Stimulated activated CD4-positive, alpha-beta T cell treated with anti-CD3 and anti-CD28 coated beads, Interleukin-4, amount 100 ng/mL, for 24 hours (primary cell): ENCODE measurements at places on chromosomes 3 and 15.

DNA sequence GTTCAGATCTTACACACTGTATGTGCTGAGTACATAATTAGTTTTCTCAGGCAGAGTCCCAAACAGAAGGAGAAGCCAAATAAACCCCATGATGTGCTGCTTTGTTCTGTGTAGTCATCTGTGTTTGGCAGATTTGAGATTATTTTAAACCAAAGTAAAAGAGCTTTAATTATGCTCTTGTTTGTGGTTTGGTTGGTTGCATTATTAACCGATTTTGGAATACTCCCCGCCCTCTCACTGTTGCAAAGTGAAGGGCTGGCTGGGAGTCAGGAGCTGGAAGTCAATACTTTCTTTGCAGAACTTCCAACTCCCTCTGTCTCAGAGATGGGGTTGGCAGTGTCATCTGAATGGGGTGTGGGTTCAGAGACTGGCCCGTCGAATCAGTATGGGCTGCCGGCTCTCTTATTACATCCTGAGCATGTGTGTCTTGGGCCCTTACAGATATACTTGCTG lies 34.4 kb downstream of the SLCO3A1 start:
- no peak for DNase-seq

GRCh38 chr3:12822725-12823373 lies 18.5 kb downstream of the RPL32 start:
- no peak for DNase-seq

DNA sequence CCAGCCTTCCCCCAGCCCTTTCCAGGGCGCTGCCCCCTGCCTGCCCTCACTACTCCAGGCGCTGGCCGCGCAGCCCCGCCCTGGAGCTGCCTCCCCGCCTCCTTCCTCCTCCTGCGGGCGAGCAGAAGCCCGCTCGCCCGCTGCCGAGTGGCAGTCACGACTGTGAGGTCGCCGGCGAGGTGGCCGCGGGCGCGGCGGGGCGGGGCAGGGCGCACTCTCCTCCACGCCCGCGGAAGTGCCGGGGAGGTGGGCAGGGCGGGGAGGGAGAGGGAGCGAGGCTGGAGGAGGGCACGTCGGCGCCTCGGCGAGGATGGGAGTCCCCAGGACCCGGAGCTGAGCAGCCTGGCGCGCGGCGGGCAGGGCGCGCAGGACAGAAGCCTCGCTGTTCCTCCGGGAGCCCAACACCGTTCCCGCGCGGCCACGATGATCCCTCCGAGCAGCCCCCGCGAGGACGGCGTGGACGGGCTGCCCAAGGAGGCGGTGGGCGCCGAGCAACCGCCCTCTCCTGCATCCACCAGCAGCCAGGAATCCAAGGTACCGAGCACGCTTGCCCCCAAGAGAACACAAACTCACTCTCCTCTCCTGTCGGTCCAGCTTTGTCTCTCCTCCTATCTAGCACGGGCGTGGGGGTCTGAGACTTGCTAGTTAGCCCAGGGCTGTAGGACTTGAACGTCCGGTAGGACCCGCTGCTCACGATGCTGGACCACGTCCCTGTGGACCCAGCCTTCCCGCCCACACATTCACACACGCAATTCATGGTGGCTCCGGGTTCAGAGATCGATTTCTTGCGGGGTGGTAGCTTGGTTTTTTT lies at the start of gene STAC:
Gene STAC (plus strand): TSS at position 284 of the 811 bp plus-strand sequence. CDS start 140 bp downstream, at position 424.
- no peak for DNase-seq

GRCh38 chr3:141392897-141393734 lies 24.8 kb downstream of the ZBTB38 start:
- no peak for DNase-seq

GRCh38 chr3:13206799-13207577 lies 133.8 kb upstream of the IQSEC1 start:
- DNase-seq: no peak

- no peak for DNase-seq
These were observed 9.0 kb downstream of the AQP9 start for GRCh38 chr15:58147171-58147611.

- DNase-seq: no peak
These were observed 95.7 kb downstream of the DUT start for GRCh38 chr15:48426941-48427340.

DNA sequence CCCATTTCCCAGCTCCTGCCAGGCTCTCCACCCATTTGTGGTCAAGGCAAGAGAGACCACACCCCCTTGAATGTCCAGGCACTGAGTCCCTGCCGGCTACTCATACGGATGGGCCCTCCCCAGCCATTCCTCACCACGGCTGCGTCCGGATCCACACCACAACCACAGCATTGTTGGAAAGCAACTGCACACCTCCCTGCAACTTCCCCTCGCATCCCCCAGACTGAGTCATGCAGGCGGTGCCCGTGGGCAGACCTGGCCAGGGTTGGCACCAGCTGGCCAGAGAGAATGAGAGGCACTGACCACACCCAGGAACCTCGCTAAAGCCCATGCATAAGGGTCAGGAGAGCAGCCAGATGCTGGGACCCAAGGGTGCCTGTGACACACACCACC lies 30.5 kb downstream of the LOXL1 start:
- DNase-seq: no peak

DNA sequence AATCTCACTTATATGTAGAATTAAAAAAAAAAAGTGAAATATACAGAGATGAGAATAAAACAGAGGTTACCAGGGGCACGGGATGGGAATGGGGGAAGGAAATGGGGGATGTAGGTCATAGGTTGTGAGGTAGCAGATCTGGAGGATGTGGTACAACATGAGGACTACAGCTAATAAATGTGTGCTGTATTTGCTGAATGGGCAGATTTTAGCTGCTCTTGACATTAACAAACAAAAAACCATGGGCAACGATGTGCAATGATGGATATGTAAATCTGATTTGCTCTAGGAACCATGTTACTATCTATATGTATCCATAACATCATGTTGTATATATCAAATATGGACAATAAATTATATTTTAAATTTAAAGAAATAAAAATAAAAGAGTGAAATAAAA lies 87.4 kb downstream of the FGF12 start:
- DNase-seq: no peak

GRCh38 chr3:183515968-183516851 lies 39.3 kb downstream of the KLHL6 start:
- DNase-seq: peak; percentile 56

DNA sequence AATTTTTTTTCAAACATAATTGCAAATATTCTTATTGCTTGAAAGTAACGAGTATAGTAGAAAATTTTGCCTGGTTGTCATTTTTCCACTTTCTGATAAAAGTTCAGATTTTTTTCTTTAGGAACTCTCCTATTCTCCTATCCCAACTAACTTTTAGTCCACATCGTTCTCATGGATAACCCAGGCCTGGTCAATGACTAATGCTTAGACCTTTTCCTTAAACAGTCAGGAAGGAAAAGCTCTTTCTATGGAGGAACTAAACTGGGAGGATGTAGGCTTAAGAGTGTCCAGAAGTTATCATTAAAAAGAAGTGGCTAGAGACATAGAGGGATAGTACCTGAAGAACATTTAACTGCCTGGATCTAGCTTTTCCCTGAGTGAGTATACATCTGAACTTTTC lies 26.7 kb downstream of the CIP2A start:
- no peak for DNase-seq

- DNase-seq: no peak
These were observed 6.9 kb downstream of the PRICKLE2 start for GRCh38 chr3:64218329-64218728.

GRCh38 chr15:69446953-69447352 lies 5.7 kb upstream of the RPLP1 start:
- DNase-seq: no peak

DNA sequence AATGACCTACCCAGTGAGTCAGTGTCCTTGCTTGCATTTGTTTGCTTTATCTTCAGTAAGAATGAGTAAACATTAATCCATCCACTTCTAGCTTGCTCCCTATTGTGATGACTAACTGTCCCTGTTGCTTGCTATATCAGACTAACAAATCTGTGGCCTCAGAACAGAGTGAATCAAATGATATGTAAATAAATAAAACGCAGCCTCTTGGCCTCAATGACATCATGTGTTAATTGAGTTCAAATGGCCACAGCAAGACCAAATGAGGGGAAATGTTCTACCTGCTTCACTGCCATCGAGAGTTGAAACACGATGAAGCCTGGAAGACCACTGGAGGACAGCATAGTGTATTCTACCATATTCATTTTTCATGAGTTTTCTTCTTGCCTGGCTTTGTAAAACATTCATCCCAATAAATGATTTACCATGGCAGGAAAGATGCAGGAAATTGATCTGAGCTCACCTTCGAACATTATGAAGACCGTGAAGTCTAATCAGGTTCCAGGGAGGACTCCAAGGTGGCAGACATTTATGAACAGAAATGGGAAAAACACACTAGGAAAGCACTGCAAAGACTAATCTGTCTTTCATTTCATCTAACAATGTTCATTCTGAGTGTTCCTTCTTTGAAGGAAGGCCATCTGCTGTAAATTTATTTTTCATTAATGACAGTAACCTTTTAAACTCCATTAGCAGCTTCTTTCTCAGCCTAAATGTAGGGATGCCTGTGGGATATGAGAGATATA lies 1144.5 kb downstream of the TUSC7 start:
- DNase-seq: no peak

DNA sequence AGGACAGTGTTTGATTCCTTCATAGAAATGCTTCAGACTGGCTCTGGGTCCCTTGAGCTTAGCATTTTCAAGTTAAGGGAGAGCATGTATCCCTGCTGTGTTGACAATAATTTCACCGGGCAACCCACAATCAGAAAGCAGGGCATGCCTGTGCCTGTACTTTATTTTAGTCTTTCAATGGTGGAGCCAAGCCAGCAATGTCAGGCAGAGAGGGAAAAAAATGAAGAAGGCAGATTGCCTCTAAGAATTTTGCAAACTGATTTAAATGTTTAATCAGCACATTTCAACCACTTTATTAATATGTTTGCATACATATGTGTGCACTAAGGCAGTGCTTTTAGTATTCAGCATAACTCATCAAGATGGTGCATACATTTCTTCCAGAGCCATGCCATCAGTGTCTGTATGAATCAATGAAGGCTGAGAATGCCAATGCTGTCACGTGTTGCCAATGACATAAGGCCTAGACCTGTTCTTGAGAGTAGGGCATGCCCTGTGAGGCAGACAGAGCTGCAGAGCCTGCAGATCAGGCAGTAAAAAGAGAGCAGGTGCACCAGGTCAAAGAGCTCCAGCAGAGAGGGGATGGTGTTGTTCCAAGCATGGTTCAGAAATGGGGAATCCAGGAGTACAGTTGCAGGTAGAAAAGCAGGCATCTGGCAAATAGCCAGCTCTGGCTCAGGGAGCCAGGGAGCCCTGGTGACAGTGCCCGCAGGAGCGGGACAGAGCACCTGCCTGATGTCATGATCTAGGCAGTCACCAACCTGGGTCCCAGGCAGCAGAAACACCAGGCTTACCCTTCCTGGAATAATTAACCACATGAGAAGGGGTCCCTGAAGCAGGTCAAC lies 508.5 kb downstream of the GABRG3 start:
- DNase-seq: no peak

- no peak for DNase-seq
These were observed 1.5 kb upstream of the TM4SF19 start for GRCh38 chr3:196339493-196340254.

DNA sequence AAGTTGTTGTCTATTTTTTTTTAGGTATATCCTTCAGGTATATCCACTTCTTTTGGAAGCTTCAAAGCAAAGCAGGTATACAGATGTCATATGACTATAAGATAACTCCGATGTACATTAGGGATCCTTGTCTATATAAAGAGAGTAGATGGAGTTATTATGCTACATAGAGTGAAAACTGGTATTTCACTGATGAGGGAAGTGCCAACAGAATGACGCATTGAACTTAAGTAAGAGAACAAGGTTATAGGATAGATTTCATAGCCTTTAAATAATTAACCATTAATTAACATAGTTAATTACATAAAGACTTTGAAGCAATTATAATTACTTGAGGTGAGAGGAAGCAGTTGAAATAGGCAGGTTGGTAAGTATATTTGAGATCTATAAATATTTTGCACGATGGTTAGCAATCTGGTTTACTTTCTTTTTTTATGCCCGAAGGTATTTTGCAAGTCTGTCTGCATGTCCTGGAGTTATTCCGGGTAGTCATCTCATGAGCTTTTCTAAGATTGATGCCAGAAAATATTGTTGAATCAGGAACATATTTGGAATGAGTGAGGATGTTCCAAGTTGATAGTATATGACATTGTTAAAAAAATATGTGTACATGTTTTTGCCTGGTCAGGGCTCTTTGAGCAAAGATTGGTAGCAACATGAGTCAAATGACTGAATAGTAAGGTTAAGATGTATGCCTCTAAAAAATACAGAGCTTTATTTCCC lies 299.5 kb upstream of the KCNMB2 start:
- DNase-seq: no peak

- no peak for DNase-seq
These were observed 659 bp upstream of the ARRDC4 start for GRCh38 chr15:97959724-97960363.

DNA sequence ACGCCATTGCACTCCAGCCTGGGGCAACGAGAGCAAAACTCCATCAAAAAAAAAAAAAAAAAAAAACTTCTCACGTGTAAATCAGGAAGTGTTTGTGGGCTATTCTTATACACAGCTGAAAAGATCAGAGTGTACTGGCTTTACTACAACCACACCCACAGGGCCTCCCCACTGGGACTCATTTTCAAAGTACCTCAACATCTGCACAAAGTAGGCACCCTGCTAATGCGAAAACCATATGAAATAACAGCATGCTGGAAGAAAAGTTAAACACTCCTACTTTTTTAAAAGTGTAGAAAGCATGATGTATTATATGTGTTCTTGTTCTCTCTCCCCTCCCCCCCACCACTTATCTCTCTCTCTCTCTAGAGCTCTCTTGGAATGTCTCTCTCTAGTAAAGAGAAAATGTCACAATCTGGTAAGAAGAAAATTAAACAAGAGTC lies 11.1 kb downstream of the UACA start:
- no peak for DNase-seq

DNA sequence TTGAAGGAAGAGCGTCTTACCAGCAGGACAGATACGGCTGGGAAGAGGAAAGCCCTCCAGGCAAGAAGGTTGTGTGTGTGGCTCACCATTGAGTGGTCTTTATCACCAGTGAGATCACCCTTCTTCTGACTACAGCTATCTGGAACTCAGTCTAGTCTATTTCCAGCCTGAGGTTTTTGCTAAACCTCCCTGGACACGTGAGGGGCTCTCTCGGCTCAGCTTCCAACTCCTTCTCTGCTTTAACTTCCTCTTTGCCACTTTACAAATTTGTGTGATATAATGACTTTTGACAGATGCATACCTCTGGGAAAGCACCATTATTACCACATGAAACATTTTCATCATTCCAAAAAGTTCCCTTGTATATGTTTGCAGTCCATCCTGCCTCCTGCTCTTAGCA lies 15.3 kb upstream of the ROPN1 start:
- DNase-seq: no peak

DNA sequence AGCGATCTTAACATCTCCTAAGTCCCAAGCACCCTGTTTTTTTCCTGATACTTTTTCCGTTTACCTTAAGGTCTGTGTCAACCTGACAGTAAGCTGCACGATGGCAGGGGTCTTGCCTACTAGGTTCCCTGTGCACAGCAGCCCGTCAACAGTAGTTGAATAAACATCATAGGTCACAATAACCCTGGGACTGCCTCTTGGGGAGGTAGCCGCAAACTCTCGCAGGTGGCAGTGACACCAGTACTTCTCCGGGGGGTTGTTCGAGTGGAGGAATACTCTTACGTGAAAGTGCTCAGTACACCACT lies 365 bp upstream of the PDCD6IP start:
- no peak for DNase-seq

- DNase-seq: peak; percentile 43
These were observed 1.1 kb downstream of the EAF1 start for GRCh38 chr3:15428539-15428938.

GRCh38 chr3:15032650-15033049 lies 32.5 kb downstream of the MRPS25 start:
- DNase-seq: no peak
